ENCODE measurements at places on chromosomes 16 and 17.

DNA sequence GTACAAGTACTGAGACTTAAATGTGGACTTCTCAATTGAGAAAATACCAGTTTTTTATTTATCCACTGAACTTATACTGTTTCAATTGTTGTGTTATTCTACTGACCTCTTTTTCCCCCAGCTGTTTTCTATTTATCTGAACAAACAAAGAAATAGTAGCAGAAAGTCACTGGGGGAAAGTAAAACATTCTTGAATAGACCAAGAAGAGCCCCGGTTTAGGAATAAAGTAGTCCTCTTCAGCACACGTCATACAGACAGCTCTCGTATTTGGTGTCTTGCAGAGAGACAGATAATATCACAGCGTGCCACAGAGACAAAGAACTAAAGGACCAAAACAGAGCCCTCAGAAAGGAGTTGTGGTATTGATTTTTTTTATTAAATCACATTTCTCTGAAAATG lies 1159.1 kb upstream of the CDH8 start:
- DNase-seq = no peak

- DNase-seq = no peak
Observed at GRCh38 chr16:11843206-11843605, 8.1 kb downstream of the RSL1D1 start.

- no peak for DNase-seq
Observed at GRCh38 chr17:47785538-47786123, 36.0 kb downstream of the OSBPL7 start.

- no peak for DNase-seq
Observed at GRCh38 chr17:66412857-66413558, 110.6 kb downstream of the PRKCA start.

- DNase-seq = peak; percentile 75
Observed at GRCh38 chr17:17109256-17109655, 67.0 kb downstream of the MPRIP start.

- no peak for DNase-seq
Observed at GRCh38 chr17:12613566-12613965, 52.1 kb upstream of the MYOCD start.

- DNase-seq = no peak
Observed at GRCh38 chr16:2280981-2281542, 13.1 kb upstream of the RNPS1 start.

DNA sequence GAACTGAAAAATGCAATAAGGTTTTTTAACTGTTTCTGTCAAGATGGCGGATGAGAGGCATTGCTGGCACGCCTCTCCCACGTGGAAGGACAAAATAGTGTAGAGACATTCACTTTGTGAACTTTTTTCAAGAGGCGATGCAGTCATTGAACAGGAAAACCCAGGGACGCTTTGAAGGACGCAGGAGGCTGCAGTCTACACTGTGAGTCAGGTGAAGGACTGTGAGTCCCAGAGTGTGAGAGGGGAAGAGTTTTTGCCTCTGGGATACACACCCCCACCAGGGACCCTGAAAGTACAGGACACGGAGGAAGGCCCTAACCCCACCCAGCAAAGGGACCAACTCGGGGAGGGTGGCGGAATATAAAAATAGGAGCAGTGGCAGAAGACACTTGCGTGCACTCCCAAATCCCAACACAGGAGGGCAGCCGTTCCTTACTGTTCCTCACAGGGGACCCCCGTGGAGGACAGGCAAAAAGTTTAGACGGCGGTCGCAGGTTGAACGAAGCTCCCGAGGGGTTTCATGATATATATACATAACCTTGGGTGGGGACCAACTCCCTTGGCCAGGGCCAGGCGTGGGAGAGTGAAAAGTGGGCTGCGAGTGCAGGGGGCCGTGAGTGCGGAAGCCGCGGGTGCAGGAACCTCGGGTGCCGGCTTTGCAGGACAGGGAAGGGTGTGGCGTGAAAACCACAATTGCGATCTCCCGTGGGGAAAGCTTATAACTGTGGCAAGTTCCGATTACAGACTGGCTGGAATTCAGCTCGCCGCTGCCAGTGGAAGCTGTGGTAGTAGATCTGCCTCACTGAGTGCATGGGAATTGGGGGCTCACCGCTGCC lies 82.0 kb upstream of the ALOX12 start:
- DNase-seq = peak; percentile 57

DNA sequence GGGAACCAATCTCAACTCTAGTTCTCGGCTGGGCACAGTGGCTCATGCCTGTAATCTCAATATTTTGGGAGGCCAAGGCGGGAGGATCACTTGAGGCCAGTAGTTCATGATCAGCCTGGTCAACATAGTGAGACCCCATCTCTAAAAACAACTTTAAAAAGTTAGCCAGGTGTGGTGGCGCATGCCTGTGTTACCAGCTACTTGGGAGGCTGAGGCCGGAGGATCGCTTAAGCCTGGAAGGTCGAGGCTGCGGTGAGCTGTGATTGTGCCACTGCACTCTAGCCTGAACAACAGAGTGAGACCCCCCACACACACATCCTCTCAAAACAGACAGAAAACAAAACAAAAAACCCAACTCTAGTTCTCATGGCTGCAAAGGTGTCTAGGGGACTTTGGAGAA lies 4.9 kb downstream of the THRA start:
- DNase-seq = no peak

- DNase-seq = no peak
Observed at GRCh38 chr17:5509482-5509881, 23.1 kb downstream of the MIS12 start.

DNA sequence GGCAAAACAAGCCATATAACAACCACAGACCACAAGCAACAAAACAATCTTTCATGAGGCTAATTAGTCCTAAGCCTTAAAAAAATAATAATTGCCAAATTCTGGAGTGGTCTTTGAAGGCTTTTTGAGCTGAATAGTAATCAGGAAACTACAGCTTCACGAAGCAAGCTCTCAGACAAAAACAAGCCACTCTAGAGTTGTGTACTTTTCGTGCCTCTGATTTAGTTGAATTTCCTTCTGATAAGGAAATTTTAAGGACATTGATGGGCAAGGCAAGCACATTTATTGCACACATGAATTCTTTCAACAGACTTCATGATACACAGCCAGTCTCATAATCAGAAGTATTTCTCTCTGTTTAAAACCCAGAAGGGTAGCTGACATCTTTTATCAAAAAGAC lies 130.8 kb upstream of the IRX3 start:
- no peak for DNase-seq

DNA sequence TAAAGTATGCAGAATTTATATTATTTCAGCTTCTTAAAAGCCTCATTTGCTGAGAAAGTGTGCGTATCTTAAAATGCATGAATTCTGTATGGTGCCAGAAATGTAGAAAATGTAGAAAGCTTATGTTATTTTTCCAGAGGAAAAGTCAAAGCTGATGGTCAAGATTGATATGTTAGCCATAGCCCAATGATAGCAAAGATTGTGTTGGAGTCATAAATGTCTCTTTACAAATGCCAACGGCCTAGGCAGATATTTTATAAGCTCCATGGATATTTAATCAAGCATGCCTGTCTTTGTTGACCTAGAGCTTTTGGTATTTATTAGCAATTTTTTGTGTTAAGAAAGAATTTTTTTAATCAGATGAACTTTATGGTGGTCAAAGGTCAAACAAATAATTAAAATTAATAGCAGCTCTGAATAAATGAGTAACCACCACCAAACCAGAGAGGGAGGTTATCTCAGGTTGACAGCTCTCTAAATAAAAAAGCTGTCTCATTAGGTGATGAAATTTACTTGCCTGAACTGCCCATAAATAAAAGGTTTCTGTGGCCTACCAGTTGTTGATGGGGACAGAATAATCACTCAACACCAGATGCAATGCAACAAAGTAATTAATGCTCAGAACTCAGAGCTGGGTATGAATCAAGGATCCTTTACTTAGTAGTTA lies 28.5 kb downstream of the CLEC3A start:
- DNase-seq = no peak

DNA sequence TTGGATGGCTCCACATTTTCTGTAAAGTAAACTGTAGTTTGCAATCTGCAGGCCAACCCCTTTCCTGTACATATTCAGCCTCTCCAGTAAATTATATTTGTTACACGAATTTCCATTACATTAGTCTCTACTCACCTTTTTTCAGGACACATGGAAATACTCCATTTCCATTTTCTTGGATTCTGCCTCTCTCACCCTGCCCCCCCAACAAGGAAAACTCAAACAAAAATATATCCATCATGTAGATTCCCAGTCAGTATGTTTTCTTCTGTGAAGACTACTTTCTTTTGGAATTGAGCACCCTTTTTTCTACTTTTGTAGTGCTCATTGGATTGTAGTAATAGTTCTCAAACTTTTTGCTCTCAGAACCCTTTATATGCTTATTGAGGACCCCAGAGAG lies 2.9 kb downstream of the PPM1D start:
- no peak for DNase-seq

DNA sequence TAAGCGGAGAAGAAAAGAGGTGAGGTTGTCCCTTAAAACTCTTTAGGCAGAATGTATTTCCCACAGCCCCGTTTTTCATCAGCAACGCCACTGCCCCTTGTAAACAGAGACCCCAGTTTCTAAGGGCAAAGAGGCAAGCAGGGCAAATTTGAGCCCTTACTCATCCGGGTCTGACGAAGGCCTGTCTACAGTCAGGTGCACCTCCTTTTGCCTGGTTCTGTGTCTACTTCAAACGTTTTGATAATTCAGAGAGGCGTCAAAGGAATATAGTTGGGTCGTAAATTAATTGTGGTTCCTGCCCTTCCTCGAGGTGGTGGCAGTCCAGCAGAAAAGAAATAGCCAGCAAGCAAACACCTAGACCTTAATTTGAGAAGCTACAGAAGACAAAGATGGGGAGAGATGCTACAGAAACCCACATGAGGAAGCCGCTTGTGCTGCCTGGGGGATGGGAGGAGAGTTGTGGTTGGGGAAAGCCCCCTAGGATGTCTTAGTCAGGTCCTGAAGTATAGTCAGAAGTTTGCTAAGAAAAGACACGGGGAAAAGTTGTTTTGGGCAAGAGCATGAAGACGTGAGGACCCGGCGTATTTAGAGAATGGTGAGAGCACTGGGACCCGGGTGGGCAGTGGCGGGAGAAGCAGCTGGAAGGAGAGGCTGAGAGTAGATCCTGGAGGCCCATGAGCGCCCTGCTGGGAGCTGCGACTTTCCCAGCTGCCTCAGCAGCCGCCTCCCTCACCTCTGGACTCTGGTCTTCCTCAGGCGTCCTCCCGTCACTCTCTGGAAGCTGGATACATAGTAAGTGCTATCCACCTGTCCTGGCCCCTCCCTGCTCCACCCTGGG lies 2.4 kb downstream of the FBRS start:
- no peak for DNase-seq

DNA sequence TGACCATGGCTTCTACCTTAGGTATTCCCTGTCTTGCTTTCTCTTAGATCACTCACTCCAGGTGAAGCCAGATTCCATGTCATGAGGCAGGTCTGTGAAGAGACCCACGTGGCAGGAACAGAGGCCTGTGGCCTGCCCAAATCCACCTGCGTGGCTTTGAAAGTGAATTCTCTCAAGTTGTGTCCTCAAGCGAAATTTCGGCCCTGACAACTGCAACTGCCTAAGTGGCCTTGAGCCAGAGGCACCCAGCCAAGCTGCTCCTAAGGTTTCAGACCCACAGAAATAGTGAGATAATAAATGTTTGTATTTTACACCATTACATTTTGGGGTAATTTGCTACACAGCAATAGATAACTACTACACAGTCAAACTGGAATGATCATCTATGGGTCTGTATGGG lies 497.9 kb downstream of the XYLT1 start:
- no peak for DNase-seq

DNA sequence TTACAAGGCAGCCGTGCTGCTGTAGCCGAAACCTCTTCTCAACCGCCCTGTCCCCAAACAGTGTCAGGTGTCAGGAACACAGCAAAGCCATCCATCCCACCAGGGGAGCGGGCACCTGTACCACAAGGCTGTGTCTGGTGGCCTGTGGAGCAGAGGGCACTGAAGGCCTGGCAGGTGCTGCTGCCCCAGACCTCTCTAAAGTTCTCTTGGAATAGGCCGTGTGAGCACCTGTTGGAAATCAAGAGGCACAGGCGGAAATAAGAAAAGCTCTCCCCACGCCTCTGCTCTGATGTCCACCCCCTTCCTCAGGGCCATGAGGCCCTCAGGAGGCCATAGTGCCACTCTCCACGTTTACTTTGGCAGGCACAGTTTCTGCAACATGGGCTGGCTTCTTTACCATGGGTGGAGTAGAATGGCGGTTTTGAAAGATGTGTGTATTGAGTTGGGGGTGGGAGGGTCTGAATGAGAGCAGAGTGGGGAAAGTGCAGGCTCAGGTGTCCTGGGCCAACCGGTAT lies 99.9 kb upstream of the ZNF750 start:
- no peak for DNase-seq

GRCh38 chr17:82647593-82648164 lies 565 bp downstream of the WDR45B start:
- DNase-seq = no peak

GRCh38 chr17:27236717-27237315 lies 57.1 kb upstream of the WSB1 start:
- DNase-seq = peak; percentile 64

DNA sequence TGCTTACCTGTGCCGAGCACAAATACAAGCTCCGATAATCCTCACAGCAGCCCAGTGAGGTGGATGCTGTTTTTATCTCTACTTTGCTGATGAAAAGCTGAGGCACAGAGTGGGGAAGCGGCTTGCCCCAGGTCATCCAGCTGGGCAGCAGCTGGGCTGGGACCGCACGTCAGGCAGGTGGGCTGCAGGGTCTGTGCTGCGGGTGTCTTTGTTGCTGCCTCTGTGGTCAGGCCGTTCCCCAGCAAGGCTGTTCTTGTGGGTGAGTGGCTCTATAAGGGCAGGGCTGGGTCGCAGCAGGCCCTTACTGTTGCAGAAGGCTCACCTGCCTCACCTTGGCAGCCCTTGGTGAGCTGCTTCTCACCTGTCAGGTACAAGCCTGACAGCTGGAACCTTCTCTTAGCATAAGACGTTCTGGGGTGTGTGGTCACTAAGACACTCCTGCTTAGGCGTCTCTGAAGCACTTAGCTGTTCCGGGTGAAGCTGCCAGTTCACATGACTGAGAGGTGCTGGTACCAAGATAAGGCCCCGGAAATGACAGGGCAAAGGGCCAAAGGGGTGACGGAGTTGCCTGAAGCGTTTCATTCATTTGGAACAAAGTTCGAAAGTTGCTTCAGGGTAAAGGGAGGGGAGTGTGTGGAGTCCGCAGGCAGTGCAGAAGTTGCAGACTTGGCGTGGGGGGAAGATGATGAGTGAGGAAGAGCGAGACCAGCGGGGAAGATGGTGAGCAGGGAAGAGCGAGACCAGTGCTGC lies 17.4 kb downstream of the IRF8 start:
- DNase-seq = no peak

- peak; percentile 78 for DNase-seq
Observed at GRCh38 chr16:3020247-3020603, at the start of gene TNFRSF12A. TSS of gene TNFRSF12A (plus strand) at chr16:3020368. CDS start at chr16:3020398, 30 bp downstream.

- no peak for DNase-seq
Observed at GRCh38 chr16:17529982-17530760, 59.4 kb upstream of the XYLT1 start.

DNA sequence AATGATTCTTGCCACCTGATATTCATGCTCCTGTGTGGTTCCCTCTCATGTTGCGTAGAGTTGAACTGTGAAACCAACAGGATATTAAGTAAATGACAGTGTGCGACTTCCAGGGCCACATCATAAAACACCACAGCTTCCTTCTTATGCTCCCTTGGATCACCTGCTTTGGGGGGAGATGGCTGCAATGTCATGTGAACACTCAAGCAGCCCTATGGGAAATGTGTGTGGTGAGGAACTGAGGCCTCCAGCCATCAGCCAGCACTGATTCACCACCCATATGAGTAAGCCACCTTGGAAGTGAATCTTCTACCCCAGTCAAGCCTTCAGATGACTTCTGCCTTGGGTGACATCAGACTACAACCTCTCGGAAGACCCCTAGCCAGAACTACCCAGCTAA lies 427.5 kb downstream of the UTP18 start:
- DNase-seq = no peak

Data from cerebellum (tissue), 4 donors.